ENCODE measurements at places on chromosomes 6 and 20.

DNA sequence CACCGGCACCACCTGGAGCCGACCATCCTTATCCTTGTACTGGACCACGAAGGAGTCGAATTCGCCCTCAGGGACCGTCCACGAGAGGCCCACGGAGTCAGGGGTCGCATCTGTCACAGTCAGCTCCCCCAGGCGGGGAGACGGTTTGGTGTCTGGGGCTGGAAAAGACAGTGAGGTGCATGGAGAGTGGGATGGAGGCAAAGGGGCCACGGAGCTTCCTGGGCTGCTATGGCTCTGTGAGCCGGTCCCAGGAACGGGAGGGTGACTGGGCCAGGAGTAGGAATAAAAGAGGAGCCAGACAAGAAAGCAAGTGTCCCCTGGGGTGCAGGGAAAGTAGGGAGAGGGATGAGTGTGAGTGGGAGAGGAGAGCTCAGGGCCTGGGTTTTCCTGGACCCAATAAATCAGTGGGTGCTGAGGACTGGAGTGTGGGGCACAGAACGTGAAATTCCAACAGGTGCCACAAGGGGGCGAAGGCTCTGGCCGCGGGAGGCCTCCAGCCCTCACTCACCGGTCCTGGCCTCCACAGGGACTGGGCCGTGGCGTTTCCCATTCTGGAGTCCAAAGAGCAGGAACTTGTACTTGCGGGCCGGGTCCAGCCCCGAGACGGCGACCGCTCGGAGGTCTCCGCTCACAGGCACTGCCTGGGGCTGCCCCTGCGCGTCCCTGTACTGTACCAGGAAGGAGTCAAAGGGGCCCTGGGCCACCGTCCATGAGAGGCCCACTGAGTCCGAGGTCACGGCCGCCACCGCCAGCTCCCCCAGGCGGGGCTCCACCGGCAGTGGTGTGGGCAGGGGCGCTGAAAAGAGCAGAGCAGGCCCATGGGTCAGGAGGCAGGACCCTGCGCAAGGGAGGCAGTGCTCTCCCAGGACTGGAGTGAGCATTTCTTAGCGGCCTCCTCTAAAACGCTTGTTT is 9.9 kb downstream of the CYP21A2 start:
- DNase-seq: peak; percentile 56

DNA sequence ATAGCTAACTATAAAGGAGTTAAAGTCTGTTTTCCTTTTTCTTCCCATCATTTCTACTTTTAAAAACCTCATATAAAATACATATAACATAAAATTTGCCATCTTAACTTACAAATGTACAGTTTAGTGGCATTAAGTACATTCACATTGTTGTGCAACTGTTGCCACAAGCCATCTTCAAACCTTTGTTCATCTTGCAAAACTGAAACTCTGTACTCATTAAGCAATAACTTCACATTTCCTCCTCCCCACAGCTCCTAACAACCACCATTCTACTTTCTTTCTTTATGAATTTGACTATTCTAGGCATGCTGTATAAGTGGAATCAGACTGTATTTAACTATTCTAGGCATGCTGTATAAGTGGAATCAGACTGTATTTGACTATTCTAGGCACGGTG is 4.5 kb downstream of the CCDC170 start:
- DNase-seq: no peak

- DNase-seq: no peak
Observed at GRCh38 chr6:37438930-37439329, 5.9 kb downstream of the CMTR1 start.

- no peak for DNase-seq
Observed at GRCh38 chr20:50526403-50526989, 16.3 kb downstream of the PTPN1 start.

DNA sequence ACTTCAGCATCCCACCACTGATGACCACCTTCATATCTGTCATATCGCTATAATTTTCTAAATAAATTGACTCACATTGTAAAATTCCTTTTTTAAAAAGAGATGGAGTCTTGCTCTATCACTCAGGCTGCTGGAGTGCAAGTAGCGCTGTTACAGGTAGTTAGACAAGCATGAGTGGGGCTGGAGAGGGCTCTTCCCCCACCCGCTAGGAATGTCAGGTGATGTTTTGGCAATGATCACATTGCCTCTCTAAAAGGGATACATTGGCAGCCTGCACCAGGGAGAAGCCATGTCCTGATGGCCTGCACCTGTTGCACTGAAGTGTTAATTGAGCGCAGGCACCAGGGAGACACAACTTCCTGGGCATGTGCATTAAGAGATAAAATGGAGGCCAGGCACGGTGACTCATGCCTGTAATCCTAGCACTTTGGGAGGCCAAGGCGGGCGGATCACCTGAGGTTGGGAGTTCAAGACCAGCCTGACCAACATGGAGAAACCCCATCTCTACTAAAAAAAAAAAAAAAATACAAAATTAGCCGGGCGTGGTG is 16.9 kb upstream of the SLC22A16 start:
- no peak for DNase-seq

GRCh38 chr20:47253872-47254271 is 102.6 kb downstream of the ZMYND8 start:
- no peak for DNase-seq

DNA sequence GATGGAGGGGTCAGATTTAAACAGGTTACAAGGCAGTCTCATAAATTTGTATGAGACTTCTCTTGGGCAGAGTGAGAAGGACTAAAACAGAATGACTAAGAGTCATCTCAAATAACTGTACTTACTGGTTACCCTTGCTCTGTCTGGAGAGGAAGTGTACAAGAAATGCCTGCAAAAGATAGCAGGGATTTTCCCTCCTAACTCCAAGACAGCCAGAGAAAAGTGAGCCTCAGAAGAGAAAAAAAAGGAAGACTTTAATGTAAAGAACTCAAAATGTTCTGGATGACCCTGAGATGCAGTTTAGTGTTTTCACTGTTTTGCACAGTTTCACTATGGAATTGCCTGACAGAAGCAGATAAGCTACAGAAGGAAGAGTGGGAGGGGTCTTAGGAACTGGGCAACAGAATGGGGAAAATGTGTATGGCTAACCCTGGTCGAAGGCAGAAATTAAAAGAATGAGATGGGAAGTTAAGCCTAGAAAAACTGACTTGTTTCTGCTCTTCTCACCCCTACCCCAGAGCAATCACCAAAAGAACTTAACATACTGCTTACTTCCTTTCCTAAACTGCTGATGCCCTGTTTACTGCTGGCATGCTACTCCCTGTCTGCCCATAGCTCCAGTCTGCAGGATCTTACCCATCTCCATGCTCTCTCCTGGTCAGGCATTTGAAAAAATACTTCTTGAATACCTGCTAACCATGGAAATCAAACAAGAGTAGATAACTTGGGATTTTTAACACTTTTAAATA is 98.1 kb upstream of the MARCKS start:
- no peak for DNase-seq

GRCh38 chr6:126140015-126140414 is 153.7 kb downstream of the TRMT11 start:
- no peak for DNase-seq

- DNase-seq: no peak
Observed at GRCh38 chr6:19465256-19465655, 371.9 kb upstream of the ID4 start.

GRCh38 chr6:119533603-119534279 is 184.2 kb upstream of the MAN1A1 start:
- no peak for DNase-seq

DNA sequence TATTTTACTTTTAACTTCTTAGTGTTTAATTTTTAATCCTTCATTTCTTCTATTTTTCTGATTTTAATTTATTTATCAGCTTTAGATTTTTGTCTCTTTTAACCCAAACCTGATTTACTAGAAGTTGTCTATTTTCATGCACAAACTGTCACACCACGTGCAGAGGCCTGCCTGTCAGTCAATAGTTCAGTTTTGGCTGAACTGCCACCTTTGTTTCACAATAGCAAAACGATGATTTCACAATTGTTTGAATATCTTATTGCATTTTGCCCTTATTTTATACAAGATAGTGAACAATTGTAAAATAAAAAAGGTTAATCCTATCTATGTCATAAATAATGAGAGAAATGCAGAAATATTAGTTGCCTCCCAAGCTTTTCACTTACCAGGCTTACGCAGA is 24.0 kb upstream of the PPP1R3G start:
- DNase-seq: no peak

DNA sequence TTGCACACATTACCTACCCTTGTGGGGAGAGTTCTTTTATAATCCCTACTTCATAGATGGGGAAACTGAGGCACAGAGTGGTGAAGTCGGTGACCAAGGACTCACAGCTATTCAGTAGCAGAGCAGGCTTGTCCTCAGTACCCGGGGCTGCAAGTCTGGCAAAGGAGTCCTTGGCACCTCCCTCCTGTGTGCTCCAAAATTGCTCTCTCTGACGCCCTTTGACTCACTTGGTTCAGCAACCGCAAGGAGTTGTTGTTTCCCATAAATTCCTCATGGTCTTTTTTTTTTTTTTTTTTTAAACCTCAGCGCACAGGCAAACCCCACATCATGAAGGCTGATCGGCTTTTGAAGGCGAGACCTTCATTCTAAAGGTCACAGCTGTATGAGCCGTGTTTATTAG is 143.2 kb downstream of the CEBPB start:
- no peak for DNase-seq

GRCh38 chr6:25458485-25458884 is 179.3 kb downstream of the CARMIL1 start:
- DNase-seq: peak; percentile 36

GRCh38 chr20:62358171-62359042 is 8.7 kb downstream of the LAMA5 start:
- no peak for DNase-seq

- no peak for DNase-seq
Observed at GRCh38 chr20:38184101-38184500, 19.0 kb upstream of the TGM2 start.

DNA sequence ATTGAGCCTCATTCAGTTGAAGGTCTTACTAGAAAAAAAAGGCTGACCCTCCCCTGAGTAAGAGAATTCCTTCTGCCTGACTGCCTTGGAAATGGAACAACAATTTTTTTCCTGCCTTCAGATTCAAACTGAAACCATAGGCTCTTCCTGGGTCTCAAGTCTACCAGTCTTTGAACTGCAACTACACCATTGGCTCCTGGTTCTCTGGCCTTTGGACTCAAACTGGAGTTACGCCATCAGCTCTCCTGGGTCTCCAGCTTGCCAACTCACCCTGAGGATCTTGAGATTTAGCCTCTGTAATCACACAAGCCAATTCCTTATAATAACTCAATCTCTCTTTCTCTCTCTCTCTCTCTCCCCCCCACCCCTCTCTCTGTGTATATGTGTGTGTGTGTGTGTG is 36.0 kb upstream of the SNX9 start:
- no peak for DNase-seq

- no peak for DNase-seq
Observed at GRCh38 chr6:147563472-147563871, 55.0 kb downstream of the SAMD5 start.

DNA sequence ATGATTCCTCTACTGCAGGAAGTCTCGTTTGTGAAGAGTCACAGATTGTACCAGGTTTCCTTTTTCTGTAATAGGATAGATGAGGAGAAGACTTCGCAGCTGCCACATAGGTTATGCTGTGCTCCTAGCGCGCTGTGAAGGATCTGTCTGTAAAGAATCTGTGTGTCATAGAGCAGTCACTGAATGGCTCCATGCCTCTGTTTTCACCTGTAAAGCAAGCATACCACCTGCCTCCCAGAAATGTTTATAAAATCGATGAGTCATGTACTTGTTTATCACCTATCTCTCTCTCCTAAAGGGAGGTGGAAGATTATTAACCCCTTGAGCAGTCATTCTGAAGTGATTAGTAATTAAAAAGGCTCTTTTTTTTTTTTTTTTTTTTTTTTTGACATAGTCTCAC is 86.6 kb downstream of the TFAP2B start:
- DNase-seq: no peak

- no peak for DNase-seq
Observed at GRCh38 chr20:57176842-57177241, 89.6 kb downstream of the BMP7 start.

DNA sequence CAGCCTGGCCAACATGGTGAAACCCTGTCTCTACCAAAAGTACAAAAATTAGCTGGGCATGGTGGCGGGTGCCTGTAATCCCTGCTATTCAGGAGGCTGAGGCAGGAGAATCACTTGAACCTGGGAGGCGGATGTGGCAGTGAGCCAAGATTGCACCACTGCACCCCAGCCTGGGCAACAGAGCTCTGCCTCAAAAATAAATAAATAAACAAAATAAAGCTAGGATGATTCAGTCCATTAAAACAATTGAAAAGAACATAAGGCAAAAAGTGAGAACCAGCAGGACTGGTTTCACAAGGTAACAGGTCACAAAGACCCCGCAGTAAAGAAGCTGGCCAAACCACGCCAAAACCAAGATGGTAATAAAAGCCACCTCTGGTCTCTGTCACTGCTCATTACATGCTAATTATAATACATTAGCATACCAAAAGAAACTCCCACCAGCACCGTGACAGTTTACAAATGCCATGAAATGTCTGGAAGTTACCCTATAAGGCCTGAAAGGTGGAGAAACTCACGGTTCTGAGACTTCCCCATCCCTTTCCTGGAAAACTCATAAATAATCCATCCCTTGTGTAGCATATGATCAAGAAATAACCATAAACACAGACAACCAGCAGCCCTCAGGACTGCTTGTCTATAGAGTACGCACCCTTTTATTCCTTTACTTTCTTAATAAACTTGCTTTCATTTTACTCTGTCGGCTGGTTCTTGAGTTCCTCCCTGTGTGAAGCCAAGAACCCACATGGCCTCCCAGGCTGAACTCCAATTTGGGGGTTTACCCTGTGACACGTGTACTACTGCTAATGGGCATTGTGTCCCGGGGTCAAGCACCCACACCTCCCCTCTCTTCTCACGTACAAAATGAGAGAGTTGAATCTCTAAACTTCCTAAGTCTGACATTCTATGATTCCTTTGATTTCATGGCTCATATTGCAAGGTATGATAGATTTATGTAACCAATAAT is 10.2 kb downstream of the LAMA4 start:
- DNase-seq: no peak

DNA sequence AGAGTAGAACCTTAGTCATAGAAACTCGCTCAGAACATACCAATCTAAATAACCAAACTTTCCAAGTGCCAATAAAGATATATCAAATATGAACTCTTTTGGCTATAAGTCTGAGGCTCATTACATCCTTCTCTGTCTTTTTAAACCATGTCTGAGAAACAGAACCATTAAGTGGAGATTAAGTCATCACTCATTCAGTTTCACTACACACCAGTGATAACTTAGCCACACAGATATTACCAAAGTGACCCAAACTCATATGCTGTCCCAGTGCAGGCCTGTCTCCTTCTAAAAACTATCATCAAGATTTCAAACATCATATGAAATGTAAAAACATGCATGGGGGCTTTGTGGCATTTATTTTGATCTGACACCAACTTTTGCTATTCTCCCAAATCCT is 12.0 kb downstream of the GCLC start:
- no peak for DNase-seq

Data from stimulated activated CD4-positive, alpha-beta T cell treated with anti-CD3 and anti-CD28 coated beads, Interleukin-1b, Interleukin-23, amount 100 ng/mL, for 48 hours (primary cell).